ENCODE measurements at places on chromosomes 16 and 17.

GRCh38 chr16:61263400-61263799, 772.8 kb downstream of the CDH8 start:
- no peak for DNase-seq

DNA sequence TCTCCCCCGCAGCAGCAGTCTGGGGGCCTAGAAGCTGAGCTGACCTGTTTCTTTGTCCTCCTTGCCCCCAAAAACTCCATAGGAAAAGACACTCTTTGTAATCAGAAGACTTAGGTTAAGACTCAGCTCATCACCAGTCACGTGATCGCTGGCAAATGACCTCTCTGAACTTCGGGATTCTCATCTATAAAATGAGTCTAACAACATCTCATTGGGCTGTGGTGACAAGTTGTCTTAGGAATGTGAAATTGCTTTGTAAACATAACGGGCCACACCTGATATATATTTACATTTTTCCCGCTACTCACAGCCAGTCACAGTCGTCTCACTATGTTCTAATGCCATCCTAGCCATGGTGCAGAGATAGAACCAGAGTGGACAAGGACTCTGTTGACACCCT, 86.0 kb upstream of the LHX1 start:
- no peak for DNase-seq

DNA sequence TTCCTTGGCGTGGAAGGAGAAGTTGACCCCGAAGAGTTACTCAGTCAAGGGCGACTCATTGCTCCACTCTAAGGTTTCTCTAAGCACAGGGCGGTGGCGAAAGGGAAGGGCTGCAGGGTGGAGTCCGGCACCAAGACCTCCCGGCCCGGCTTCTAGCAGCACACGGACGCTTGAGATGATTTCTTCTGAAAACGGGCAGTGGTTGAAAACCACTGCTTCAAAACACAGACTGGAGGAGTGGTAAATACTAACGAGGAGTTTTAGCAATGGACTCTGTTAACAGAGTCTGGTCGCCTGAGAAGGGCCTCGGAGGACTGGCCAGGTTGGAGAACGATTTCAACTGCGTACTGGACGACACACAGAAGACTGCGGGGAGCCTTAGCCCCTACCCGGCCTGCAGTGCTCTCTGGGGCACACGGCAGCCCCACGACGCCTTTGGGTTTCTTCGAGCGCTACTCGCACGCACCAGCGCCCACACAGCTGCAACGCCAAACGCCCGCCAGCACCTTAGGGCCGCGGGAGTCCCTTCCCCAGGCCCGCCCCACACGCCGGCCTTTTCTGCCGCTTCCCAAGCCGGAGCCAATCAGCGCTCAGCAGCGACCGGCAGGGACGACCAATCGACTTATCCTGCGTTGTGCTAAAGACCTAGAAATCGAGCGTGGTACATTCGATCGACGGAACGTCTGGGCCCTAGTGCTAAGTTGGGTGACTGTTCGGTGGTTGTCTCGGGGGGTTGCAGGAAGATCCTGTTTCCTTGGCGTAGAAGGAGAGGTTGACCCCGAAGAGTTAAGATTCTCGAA, 14.4 kb upstream of the CA4 start:
- peak; percentile 67 for DNase-seq

DNA sequence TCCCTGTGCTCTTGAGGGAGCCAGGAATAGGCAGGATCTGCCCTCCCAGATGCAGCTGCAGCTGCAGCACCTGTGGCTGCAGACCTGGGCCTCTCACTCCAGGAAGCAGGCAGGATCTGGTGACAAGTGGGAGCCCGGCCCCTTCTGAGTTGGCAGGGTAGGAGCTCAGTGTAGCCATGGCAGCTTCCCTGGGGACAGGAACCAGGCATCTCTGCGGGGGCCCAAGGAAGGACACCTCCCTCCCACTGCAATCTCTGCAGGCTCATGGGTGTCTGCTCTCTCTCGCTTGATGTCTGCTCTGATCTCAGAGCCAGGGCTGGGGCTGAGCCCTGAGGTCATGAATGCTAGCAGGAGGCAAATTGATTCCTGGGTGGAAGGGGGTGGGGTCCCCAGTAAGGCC, 592.5 kb upstream of the CA10 start:
- DNase-seq, result no peak

- DNase-seq, result no peak
Measured at GRCh38 chr17:32493976-32494513, 7.3 kb downstream of the CDK5R1 start.

GRCh38 chr16:64889446-64889845, 232.4 kb downstream of the CDH11 start:
- no peak for DNase-seq

- DNase-seq, result no peak
Measured at GRCh38 chr17:40903129-40903847, 18.2 kb upstream of the KRT20 start.

GRCh38 chr16:47538472-47538871, 77.3 kb downstream of the PHKB start:
- DNase-seq, result no peak

- DNase-seq, result no peak
Measured at GRCh38 chr17:32267690-32268205, 2.1 kb downstream of the RHBDL3 start.

GRCh38 chr17:70059071-70059470, 16.0 kb upstream of the KCNJ16 start:
- no peak for DNase-seq

DNA sequence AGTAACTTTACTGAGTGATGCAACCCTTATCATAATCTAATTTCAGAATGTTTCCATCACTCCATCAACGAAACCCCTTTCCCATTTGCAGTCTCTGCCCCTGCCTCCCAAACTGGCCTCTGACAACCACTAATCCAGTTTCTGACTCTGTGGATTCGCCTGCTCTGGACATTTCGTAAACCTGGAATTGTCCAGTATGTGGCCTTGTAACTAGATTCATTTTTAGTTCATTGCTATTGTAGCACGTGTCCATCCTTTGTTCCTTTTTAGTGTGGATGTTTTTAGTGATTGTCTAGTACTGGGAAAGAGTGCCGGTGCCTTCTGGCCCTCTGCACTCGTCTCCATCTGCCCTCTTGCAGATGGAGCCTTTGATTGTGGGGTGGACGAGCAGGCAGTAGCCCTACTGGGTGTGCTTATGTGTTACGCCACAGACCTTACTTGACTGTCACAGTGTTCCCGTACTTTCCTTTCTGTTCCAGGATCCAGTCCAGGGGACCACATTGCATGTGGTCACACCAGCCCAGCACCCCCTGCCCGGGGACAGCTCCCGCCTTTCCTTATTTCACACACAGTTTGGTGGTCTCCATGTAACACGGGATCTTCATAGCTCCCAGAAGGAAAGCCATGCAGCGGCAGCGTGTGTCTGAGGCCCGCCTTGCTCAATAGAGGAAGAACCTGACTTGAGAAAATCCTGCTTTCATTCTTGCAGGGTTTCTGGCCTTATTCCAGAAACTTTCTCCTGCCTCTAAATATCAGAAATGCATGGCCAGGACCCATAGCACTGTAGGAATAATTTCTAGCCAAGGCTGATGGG, 8.8 kb downstream of the KIAA0513 start:
- no peak for DNase-seq

DNA sequence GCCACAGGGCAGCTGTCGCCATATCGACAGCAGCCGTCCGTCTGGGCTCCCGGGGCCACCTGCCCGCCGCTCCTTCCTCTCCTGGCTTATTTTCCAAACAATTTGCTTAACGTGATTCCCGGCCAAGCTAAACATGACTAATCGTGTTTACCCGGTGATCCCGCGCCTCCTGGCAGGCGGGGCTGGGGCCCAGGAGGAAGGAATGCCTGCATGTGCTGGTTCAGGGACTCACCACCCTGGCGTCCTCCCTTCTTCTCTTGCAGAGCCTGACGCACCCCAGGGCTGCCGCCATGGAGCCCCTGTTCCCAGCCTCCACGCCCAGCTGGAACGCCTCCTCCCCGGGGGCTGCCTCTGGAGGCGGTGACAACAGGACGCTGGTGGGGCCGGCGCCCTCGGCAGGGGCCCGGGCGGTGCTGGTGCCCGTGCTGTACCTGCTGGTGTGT, 6.1 kb downstream of the SSTR5 start:
- peak; percentile 57 for DNase-seq

DNA sequence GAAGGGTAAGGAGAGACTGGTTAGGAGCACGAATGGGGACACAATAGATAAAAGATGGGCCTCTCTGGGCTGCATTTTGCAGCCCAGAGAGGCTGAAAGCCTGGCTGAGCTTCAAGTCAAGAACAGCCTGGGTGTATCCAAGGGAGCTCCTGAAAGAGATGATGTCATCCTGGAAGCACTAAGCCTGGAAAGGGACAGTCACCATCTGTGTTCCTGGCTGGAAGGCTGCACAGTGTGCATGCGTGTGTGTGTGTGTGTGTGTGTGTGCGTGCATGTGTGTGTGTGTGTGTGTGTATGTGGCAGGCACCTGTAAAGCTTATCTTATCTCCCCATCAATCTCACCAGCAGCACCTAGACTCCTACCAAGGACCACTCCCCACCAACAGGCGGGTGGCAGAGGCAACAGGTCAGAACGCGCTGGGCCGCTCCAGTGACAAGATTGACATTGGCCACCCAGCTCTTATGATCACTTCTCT, 44.1 kb downstream of the COG7 start:
- DNase-seq, result peak; percentile 70

DNA sequence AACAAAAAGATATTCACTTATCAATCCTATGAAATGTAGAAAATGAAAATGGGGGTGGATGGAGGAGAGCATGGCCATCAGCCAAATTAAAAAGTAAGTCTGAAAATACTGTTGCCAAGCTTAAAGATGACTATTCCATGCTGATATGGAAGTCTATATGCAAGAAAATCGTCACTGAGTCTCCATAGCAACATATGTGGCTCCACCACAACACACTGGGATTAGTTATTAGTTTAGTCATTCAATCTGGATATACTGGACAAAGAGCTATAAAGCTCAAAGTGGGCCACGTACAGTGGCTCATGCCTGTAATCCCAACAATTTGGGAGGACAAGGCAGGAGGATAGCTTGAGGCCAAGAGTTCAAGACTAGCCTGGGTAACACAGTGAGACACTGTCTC, 24.7 kb upstream of the PSMD7 start:
- no peak for DNase-seq

- DNase-seq, result no peak
Measured at GRCh38 chr17:35514564-35514963, 22.9 kb downstream of the SLFN12L start.

- no peak for DNase-seq
Measured at GRCh38 chr16:69917739-69918138, 33.4 kb upstream of the CLEC18A start.

DNA sequence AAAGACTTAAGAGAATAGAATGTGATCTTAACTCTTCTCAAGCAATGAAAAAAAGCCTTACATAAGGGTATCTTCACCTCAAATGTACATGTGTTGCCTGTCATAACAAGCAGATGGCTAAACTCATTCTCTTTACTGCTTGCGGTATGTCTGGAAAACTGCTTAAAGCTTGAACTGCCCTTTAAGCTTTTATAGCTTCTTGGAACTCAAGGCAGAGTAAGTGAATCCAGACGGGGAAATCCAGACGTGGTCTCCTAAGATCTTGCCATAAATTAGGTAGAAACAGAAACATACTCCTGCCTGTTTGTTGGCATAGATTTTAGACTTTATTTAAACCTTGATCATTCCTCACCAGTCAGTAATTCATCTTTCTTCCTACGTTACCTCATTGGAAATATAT, 19.6 kb downstream of the CLUAP1 start:
- DNase-seq, result no peak

GRCh38 chr17:44362459-44362948, 1.1 kb downstream of the FAM171A2 start:
- no peak for DNase-seq

DNA sequence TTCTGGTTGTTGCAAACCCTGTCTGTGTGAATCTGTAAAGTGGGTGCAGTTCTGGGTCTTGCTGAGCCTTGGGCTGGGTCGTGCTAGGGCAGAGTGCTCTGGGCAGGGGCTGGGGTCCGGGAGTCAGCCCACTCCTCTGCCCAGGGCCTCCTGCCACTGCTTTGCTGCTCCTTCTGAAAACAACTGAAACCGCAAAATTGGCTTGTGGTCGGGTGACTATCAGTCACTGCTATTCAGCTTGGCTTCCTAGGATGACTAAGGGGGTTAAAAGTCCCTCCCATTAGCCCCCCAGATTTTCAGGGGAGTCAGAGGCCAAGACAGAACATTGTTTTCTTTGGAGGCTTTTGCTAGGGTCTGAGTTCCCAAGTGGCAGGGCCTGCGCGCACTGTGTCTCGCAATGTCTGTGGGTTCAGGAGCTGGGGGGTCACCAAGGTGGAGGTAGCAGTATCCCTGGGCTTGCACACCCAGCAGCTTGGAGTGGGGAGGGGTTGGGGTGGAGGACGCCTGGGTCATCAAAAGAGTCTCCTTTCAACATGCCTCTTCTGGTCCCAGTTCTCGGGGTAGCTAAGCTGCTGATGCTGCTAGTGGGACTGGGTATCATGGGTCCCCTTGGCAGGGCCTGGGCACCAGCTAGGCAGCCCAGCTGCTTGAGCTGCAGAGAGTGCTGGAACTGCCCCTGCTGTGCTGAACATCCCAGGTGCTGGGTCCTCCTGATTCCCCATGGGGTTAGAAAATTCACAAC, 13.5 kb upstream of the TBX21 start:
- DNase-seq, result no peak

DNA sequence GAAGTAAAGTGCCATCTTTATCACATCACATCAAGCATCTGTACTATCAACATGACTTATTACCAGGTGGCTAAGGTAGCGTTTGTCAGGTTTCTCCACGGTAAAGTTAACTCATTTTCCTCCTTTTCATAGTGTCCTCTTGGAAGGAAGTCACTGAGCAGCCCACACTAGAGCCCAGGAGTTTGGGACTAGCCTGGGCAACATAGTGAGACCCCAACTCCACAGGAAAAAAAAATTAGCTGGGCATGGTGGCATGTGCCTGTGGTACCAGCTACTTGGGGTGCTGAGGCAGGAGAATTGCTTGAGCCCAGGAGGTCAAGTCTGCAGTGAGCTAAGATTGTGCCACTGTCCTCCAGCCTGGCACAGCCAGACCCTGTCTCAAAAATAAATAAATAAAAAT, 12.9 kb downstream of the CHD9 start:
- DNase-seq, result no peak

GRCh38 chr16:1533443-1533951, at the start of gene TMEM204:
TMEM204 (plus strand) TSS chr16:1533666; CDS start chr16:1534276, 610 bp downstream.
- no peak for DNase-seq

DNA sequence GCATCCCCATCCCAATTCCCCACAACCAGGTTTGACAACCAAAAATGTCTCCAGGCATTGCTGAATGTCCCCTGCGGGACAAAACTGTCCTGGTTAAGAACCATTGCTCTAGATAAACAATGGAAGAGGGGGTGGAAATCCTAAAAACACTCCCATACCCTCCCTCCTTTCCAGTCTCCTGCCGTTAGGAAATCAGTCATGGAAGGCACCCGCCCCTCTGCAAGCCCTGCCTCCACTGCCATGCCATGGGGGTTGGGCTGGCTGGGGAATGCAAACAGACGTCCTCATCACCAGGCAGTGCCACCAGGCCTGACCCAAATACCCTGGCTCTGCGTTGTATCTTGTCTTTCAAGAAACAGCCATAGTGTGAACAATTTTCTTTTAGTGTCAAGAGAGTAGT, 57.5 kb downstream of the CYTH1 start:
- no peak for DNase-seq

DNA sequence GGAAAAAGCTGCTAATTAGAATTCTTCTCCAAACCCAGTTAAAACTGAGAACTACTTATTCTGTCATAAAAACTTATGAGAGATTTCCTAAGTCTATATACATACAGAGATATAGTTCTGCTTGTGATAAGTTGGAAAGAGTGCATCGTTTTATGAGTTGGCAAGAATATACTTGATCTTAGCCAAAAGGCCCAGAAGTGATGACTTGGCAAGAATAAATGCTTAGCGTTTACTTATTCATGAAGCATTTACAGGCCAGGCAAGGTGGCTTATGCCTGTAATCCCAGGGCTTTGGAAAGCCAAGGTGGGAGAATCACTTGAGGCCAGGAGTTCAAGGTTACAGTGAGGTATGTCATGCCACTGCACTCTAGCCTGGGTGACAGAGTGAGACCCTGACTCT, 81.7 kb downstream of the CYB561 start:
- no peak for DNase-seq
